NCI-H2029 treated with DMSO at 0.1 percent for 48 hours (cell line): ENCODE measurements at places on chromosomes 3 and 15.

- DNase-seq = no peak
Observed at GRCh38 chr15:74387621-74388362, 20.3 kb upstream of the CYP11A1 start.

DNA sequence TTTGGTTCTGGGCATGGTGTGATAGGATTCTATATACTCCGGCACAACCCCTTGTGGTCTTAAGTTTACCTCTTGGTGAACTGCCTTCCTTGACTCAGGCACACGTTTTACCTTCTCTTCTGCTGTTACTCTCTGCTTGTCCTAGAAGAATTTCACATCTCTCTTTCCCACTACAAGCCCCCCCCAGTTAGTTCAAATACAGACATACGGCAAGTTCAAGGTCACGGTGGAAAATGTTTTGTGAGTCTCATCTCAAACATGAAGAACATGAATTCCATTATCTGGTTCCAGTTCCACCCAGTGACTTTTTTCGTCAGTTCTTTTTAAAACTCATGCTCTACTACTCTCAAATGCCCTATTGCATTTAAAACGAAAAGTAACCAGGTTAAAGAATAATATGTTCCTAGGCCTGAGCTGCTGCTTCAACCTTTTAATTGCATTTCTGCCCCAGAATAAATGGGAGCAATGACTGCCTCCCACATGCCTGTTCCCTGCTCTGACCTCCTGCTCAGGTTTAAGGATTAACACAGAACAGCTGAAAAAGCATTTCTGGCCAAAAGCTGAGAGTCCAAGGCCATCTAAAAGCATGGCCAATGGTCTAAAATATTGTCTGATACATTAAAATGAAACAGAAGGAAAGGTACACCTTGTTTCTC lies 132.8 kb downstream of the OSBPL10 start:
- DNase-seq = no peak

DNA sequence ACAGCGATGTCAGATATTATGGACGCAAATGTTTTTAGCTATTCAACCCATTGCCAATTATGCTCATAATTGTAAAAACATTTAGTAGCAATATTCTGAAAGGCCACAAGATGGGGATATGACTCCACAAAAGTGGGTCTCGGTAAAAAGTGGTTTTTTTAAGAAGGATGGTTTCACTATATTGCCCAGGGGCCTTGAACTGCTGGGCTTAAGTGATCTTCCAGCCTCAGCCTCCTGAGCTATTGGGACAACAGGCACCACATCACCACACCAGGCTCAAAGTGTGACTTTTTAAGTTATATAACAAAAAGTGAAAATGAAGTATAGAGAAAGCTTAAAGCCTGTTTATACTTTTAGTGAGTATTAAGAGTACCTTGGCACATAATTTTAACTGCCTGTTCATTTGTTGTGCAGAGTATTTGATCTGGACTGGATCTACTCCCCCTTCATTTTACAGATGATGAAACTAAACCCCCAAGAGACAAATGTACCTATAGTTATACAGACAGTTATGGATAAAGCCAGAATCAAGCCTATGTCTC lies 9.4 kb downstream of the NAA50 start:
- DNase-seq = peak; percentile 21

DNA sequence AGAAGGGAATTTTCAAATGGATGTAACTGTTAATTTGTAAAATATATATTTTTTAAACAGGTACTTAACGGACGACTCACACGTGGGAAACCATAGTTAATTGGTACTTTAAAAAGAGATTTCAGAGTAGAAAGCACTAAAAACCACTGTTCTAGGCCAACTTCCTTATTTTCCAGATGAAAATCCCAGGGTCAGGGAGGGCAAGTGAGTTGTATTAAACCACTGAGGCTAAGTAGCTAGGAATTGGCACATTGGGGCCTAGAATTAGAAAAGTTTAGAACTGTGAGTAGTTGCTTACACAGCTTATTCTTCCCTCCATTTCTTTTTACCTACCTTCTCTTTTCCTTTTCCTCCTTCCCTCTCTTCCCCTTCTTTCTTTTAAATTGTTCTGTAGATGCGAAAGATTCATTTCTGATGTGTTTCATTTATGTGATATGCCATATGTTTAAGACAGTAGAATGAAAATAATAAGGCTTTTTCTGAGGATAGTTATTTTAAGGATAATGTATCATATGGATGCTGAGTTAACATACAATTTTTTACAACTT lies 4.1 kb upstream of the UTS2B start:
- DNase-seq = no peak

DNA sequence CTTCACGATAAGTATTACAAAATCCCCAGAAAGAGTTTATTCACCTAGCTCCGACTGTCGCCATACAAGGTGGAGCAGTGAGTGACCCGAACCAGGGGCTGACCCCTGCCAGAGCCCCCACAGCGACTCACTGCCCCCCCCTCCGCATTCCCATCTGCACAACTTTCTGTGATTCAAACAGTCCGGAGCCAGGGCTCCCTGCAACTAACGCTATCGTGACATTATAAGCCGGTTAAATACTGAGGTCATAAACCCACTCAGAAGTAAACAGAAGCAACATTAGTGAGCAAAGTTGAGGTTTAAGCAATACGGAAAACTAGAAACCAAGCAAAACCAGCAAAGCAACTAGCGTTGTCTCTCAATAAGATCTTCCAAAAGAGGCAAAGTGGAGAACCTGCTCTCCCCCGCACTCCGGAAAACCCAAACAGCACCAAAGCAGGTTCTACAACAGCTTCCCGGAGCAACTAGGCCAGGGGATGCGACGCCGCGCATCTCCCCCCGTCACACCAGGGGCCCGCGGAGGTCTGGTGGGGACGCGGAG lies 642 bp downstream of the SCAP start:
- DNase-seq = no peak

- DNase-seq = no peak
Observed at GRCh38 chr3:171967137-171967783, 72.1 kb upstream of the FNDC3B start.

DNA sequence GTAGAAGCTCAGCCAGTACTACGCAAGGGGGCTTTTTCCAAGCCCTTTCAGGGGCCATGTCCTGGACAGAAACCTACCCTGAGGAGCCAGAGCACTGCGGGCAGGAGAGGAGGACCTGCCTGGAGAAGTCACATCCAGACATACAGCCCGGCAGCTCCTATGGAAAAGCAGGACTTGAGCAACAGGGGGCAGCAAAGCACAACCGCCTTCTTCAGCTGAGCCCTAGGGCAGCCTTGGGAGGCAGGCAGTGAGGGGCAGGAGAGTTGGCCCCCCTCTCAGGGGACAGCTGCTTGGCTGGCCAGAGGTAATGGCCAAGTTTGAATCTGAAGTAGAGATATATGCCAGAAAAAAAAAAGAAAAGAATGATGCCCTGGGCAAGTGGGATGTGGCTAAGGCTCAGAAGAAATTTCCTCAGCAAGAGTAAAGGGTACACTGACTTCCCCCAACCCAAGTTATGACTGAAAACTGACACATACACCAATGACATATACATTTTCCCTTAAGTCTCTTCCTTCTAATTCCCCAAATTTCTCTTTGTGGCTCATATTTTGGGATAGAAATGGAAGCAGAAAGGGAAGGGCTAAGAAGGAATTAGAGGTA lies 56.9 kb downstream of the CYP19A1 start:
- no peak for DNase-seq

DNA sequence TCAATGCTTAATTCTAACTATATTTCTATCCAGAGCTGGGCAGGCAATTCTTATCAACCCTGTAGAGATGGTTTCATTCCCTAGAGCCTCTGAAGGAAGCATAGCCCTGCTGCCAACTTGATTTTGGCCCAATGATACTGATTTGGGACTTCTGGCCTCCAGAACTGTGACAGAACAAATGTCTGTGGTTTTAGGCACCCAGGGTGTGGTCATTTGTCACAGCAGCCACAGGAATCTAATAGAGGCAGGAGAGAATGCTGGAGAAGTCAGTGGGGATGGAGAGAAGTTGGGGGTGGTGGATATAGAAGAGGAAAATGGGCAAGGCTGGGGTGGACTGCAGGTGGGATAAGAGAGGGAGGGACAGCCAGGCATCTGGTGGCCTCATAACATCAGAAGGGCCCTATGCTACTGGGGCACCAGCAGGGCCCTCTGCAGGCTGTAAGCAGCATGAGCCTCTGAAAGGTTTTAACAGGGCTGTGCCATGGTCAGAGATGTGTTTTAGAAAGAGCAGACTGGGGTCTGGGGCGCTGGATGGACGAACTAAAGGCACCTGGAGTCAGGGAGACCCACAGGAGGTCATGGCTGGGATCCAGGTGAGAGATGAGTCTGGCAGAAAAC lies 19.8 kb downstream of the MRPS11 start:
- no peak for DNase-seq

DNA sequence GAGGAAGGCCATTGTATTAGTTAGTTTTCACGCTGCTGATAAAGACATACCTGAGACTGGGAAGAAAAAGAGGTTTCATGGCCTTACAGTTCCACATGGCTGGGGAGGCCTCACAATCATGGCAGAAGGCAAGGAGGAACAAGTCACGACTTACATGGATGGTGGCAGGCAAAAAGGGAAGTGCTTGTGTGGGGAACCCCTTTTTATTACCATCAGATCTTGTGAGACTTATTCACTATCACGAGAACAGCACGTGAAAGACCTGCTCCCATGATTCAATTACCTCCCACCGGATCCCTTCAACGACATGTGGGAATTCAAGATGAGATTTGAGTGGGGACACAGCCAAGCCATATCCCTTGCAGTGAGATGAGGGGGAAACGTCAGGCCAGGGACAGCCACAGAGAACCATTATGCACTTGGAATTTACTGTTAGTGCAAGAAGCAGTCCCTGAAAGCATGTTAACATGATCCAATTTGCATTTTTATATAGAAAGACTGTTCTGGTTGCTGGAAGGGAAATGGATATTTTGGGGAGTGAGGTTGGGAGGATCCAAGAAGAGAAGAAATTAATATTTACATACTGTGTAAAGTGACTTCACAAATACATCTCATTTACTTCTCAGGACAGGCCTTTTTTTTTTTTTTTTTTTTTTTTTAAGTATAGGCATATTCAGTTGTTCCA lies 87.1 kb downstream of the ARNT2 start:
- no peak for DNase-seq

DNA sequence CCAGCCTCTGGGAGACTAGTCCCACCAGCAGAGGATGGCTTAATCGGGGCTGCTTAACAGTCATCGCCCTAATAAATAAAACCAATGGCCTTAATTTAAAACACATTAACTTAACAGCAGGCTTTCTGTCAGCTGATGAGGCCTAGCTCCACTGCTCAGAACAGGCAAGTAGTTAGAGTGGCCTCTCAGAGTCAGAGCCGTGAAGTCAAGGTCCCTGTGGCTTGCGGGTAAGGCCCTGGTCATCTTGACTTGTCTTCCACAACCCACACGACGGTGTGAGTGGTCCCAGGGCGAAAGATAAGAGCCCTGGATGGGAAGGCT lies 11.8 kb downstream of the XXYLT1 start:
- no peak for DNase-seq
